ENCODE measurements at places on chromosomes 11 and 22. TPM values are rescaled to one million over a fixed set of nuclear protein-coding genes. Genes with fewer than 3 reads are reported as not detected.

- DNase-seq: no peak
These were observed 2.9 kb upstream of the SERPINH1 start for GRCh38 chr11:75558939-75559843.

Gene SUSD2
- total RNA-seq: 0.03 TPM

Gene DDI1
- total RNA-seq: not detected

DNA sequence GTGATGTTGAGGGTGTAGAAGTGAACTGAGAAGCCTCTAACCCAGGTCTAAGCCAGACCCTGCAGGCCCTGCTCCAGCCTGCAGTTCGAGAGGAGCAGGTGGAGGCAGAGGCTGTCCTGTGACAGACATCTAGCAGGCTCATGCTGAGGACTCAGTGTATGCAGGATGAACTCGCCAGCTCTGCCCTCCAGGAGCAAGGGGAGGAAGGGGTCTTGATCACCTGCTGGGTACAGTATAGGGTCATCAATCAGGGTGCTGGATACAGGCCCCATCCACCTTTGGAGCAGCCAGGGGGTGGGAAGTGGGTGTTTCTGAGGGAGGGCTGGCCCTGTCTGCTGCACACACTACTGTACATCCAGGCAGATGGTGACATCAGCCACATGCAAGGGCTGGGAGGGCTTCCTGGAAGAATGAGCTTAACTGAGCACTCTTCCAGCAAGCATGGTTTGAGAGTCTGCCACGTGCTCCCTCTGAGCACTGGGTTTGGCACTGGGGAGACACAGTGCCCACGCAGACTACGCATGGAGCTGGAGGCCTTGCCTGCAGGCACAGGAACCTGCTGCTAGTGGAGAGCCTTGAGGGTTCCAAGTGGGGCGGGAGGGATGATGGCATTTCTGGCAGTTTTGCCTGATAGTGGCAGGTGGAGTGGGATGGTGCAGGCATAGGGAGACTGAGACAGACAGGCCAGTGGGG lies 9.2 kb downstream of the MAPK8IP1 start:
- no peak for DNase-seq

DNA sequence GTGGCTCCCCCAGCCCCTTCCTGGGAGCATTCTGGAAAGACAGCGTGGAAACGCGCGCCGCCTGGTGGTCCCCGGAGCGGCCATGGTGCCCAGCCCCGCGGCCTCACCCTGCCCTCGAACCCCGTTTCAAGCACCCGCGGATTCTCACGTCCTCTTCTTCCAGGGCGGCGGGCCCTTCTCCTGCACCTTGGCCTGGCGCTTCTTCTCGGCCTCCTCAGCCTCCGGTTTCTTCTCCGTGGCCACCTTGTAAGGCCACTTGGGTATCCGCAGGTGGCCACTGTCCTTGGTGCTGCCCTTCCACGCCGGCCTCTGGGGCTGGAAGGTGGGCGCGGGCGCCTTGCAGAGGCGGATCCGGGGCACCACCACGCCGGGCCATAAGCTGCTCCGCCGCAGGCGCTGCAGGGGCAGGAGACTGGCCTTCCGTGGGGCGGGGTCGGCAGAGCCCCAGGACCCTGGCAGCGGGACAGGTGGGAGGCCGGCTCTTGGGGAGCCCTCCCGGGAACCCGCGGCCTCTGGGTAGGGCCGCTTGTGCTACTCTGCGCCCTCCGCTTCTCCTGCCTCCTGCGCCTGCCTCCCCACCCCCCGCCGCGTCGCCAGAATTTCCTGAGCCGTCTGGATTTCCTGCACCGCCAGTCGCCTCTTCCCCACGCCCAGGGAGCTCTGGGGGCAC lies 83.4 kb downstream of the TRIM51G start:
- DNase-seq: no peak

Gene TMEM86A
- 5.3 TPM for total RNA-seq

- no peak for DNase-seq
These were observed 104.1 kb downstream of the TBC1D22A start for GRCh38 chr22:46866591-46866990.

- DNase-seq: no peak
These were observed 15.0 kb upstream of the OR8B8 start for GRCh38 chr11:124460459-124460858.

DNA sequence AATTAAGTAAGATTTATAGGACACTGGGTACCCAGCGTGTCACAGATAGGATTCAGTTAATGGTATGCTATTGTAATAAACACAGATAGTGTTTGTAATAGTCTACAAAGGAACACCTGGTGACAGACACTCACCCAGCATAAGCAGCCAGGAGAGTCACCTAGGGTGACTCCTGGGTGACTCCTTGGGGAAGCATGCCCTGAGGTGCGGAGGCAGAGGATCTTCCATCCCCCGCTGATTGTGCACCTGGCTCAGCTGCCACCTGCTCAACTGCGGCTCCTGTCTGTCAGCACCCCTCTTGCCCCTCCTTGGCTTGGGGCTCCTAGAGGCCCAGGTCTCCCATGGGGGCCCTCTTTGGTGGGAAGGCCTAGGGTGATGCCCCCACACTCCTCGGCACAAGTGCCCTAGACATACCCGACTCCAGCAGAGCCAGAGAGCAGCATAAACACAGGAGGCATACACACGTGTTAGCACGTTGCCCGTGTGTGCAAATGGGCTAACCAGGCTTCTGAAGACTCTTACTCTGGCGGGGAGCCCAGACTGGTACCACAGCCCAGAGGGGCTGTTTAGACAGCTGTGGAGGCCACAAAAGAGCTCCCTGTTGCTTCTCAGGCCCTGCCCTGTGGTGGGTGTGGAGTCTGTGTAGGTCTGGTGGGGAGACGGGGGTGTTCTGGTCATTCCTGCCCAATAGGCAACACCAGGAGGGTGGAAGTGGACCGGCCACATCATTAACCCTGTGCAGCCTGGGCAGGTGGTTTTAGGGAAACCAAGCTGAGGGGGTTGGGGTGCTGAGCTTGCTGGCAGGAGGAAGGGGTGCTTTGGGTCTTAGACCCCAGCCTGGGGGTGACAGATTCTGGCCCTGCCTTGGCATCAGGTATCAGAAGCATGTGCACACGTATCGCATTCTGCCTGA lies 3.0 kb downstream of the INPPL1 start:
- no peak for DNase-seq

Gene CCDC73
- not detected for total RNA-seq

GRCh38 chr11:92941676-92942571 lies 27.5 kb upstream of the MTNR1B start:
- peak; percentile 46 for DNase-seq

DNA sequence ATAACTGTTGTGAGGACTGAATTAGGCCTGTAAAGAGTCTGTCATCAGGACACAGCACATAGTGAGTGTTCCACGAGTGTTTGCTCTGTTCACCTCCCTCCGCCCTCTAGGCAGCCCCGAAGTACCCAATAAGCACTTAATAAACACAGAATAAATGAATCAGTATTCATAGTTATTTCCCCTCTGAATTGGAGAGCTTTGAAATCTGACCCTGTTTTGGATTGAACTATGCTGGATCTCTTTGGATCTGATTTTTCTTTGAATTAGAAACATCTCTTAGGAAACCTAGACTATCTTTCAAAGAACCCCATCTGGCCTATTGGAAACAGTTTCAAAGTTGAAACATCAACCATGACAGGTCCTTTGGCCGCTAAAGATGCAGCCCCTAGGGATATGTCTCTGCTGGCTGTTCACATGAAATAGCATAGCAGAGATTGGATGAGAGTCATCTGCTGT lies 615.5 kb downstream of the NTM start:
- DNase-seq: no peak

DNA sequence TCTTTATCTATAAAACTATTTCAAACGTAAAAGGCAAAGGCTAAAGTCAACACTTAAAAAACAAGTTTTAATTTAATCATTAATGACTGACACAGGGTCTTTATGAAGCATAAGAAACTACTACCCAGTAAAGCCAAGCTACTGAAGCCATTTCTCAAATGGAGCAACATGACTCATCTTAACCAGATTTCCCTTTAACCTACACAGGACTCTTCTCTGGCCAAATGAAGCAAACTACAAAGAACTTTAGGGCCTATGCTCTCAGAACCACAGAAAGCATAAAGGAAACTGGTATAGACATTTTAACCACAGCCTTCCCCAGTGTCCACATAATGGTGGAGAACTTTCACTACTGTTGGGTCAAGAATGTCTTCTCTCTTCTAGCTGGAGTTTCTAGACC lies 34.7 kb downstream of the ALG9 start:
- DNase-seq: no peak

- no peak for DNase-seq
These were observed 279.9 kb downstream of the KIRREL3 start for GRCh38 chr11:126720539-126721235.

DNA sequence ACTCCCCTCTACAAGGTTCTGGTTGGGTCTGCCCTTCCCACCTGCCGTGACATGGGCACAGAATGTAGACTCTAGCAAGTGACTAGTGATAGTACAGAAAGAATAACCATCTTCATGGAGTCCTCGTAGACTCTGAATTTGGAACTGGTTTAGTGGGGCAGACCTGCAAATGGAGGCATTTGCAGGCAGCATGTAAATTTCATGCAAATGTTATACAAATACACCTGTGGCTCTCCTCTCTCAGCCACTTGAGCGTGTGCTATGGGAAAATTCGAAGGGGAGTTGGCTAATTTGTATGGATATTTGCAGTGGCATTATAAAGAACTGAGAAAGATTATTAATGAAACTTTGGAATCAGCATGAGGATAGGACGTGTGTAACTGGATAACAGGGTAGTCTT lies 85.0 kb downstream of the SCN3B start:
- no peak for DNase-seq

All from SK-MEL-5 (cell line).